Stimulated activated CD8-positive, alpha-beta memory T cell treated with anti-CD3 and anti-CD28 coated beads, Interleukin-4, amount 100 ng/mL, for 24 hours (primary cell): ENCODE measurements at places on chromosomes 6 and 20.

- no peak for DNase-seq
Measured at GRCh38 chr20:62659488-62660239, 17.4 kb downstream of the SLCO4A1 start.

- no peak for DNase-seq
Measured at GRCh38 chr6:88168362-88168761, 2.2 kb upstream of the CNR1 start.

DNA sequence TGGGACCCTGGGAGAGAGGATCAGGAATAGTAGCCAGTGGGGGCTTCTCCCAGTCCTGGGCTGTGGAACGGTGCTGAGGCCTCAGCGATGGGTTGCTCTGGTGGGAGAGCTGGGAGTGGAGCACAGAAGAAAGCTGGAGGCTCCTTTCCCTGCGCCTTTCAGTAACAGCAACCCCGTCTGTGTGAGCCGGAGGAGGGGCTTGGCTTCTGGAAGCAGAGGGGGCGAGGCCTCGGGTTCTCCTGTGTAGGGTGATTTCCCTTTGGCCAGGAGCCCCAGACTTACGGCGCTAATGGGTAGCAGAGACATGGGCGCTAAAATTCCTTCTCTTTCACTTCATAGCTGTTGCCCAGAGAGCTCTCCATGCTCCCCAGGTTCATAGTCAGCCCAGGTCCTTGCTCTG is 55.0 kb downstream of the DAAM2 start:
- no peak for DNase-seq

GRCh38 chr6:52536424-52536916 is 40.4 kb downstream of the TRAM2 start:
- no peak for DNase-seq

GRCh38 chr6:63504777-63505384 is 67.4 kb upstream of the LOC128125822 start:
- no peak for DNase-seq

GRCh38 chr6:167027772-167028171 is 28.6 kb downstream of the CEP43 start:
- DNase-seq: no peak

GRCh38 chr6:36345681-36346466 is 9.2 kb upstream of the BNIP5 start:
- DNase-seq: no peak

DNA sequence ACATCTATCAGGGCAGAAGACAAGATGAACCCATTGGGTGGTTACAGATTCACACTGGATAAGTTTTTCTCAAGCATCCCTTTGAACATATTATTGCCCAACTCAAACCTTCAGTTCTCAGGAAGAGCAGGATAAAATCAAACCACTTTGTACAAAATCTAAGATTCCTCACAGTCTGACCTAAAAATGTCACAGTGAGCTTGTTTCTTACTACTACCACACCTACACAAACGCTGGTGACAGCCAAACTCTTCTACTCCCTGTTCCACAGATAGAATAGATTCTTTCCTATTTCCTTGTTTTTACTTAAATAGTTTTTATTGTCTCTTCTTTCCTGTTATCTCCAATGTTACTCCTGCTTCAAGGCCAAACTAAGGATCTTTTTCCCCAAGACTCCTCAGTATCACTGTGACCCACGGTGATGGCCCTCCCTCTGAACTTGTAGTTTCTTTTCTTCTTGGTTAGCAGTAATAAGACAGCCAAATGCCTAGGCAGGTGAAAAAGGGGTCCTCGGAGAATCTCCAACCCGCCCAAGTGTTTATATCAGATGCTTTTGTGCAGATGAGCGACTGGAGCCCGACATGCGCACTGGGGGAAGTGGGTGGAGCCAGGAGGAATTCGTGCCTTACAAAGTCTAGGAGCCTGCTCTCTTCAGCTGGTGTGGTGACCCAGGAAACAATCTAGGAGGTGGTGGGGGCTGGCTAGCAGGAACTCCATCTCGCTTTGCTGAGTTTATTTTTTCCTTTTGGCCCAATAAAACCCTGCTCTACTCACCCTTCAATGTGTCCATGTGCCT is 53.4 kb downstream of the SEL1L2 start:
- no peak for DNase-seq

DNA sequence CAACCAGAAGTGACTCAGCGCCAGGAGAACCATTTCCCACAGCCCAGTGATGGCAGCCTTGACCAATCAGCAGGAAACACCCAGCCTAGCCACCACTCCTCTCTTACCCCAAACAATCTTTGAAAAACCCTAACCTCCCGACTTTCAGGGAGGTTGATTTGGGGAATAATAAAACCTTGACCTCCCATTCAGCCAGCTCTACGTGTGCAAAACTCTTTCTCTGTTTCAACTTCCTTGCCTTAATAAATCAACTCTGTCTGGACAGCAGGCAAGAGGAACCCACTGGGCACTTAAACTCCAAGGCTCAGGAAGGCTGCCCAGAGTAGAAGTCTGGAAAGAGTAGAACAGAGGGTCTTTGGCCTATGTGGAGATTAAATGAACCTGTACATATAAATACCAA is 35.0 kb downstream of the SERPINB1 start:
- DNase-seq: no peak

DNA sequence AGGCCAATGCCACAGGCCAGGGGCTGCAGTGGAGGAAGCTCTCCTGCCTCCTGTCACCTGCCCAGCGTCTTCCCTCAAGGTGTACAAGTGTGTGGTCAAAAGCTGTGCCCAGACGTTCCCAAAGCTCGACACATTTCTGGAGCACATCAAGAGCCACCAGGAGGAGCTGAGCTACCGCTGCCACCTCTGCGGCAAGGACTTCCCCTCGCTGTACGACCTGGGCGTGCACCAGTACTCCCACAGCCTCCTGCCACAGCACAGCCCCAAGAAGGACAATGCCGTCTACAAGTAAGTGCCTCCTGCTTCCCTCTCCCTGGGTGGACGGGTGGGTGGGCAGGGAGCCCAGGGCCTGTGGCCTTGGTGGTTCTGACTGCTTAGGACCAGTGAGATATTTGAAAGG is 38.2 kb downstream of the ZNF341 start:
- DNase-seq: no peak
